NCI-H2107 (cell line): ENCODE measurements at places on chromosomes 6 and 20.
A peak's percentile ranks its signal among the peaks of the same experiment; 100 is the strongest.

DNA sequence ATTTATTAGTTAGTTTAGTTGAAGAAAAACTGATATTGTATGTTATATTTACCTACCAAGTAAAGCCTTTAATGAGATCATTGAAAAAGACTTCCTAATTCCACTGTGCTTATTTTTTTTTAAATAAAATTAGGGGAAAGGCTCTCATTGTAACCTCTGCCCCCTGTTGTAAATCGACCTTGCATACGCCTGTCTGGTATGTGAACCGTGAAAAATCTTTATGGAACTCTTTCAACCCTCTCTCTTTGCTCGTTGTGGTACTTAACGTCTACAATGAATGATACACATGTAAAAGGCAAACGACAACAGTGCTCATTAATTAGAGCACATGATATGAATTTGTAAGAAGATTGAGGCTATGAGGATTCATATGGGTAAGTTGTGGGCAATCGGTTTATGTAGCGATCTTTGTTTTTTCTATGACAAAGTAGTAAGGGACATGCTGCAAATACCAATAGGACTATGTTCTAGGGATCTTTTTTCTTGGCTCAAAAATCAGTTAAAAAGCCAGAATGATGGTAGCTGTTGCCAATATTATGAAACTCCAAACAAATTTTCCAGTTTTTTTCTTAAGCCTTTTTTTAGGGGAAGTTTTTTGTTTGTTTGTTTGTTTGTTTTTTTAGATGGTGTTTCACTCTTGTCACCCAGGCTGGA, 119.0 kb upstream of the MCHR2 start:
- no peak for DNase-seq

DNA sequence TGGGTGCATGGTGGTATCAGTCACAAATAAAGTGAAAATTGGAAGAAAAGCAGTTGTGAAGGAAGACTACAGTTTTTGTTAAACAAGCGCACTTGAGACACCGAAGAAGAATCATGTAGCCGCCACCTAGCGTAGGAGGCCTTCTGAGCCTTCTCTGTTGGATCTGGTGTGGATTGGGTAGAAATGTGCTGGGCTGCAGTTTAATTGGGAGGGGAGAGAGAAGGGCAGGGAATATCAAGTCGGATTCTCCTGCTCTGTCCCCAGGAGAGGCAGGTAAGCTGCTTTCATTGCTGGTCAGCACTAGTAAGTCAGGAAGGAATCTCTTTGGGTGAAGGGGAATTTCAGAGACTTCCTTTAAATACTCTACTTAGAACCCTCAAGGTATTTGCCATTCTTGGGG, 1.2 kb upstream of the FABP7 start:
- DNase-seq = no peak

- no peak for DNase-seq
Measured at GRCh38 chr6:134170844-134171243, 118.4 kb upstream of the SLC2A12 start.

DNA sequence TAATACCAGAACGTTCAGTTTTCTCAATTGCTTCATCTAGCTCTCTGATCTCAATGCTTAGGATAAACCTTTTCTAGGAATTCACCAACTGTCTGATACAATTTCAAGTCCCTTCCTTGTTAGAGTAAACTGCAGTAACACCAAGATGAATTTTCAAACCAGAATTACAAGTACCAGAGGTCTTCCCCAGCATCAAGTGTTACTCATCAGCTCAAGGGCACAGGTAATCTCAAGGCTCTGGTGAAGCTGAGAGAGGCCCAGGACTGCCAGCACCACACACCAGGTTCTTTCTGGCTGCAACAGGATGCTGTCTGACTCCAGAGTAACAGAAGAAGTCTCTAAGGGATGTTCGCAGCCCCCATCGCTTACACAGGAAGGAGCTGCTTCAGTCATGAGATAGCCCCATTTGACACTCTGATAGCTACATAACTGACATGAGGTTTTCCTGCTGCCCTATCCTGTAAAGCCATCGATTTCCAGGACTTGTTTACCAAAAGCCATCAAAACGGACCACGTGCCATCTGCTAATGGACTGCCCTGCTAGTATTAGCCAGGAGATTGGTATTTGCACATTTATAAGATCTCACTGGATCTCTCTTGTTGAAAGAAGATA, 549.4 kb downstream of the UTRN start:
- DNase-seq = no peak

DNA sequence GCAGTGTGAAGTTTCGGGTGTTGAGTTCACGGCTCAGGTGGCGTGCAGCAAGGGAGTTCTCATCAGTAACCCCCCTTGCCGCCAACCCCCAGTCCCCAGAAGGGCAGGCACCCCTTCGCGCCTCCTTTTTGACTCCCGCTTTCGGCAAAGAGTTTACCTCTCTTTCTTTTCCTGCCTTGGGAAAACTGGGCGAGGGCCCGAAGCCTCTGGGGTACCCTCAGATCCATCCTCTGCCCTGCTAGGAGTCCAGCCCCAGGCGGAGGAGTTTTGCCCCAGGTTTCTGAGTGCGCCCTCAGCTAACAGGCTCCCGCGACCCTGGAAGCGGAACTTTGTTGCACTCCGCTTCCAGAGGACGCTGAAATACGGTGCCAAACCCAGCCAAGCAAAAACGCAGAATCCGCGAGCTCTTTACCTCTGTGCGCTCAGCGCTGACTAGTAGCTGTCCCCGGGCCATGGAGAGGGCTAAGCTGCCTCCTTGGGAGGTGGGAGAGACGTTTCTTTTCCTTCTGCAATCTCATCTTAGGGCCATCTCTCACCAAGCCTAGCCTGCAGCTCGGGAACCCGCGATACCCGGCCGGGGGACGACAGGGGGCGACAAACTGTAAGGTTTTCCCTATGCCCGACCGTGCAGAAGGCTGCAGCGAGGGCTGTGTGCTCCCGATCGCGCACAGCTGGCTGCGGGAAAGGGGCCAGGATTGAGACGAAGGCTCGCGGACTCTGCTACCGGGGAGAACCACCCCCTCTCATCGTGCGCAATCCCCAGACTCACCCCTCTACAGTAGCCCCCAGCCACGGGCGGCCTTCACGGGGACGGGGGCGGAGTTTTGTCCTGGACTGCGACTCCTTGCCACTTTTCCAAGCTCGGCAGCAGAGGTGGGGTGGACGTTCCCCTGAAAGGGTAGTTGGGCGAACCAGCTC, 2.7 kb upstream of the PAX1 start:
- DNase-seq = no peak

GRCh38 chr6:137806914-137807682, 60.0 kb upstream of the TNFAIP3 start:
- no peak for DNase-seq

DNA sequence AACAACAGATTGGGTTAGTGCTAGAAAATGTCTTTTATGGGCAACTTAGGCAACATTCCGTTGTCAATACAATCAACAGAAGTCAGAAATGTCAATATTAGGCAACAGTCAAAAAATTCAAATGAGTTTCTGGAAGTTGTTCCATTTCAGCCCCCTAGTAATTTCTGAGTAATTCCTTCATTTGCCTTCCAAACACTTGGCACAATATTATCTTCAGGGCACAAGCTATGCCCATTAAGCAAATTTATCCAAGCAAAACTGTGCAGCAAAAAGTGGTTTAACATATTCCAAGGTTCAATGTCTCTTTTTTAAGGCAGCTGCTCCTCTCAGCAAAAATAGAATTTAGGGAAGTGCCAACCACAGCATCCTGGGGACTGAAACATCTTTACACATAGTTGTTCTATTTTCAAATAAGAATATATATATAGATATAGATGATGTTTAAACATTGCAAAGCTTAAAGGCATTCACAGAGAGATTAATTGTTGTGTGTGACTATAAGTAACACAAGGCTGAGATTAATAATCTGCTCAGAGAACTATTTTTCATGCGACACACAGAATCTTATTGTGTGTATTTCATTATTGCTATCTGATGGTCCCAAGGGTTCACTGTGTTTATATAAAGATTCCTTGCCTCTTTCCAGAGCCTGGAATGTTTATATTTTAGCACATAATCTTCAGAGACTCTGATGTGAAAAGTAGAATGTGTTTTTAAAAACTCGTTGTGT, 75.2 kb upstream of the ADTRP start:
- DNase-seq = no peak

DNA sequence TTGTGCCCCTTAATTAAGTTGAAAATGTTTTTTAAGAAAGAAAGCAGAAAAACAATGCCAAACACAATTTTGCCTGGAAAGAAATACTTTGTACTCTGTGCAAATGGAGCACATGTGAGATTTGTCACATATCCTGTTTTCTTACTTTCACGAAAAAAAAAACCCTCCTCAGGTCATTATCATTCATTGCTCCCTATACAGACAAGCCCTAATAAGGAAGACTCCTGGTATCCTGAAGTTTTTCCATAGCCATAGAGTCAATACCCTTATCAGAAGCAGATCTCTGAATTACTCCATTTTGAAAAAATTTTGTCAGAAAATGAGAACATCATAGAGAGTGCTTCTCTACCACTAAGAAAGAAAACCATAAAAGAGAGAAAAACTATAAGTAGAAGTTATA, 14.0 kb upstream of the NT5E start:
- DNase-seq = no peak

DNA sequence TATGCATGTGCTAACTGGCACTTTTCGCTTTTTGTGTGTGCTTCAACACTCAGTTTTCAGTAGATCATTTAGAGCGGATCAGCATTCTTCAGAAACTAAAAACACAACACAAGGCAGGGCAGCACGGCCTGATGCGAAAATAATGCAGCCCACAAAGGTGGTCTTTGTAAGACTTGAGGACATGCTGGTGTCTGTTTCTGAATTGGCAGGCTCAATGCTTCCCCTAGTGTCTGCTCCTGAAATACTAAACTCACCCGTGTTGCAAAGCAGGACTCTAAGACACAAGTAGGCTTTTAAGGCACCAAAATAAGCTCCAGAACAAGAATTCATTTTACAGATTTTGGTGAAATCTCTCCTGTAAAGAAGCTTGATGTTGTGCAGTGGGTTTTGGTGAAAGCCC, 676.5 kb downstream of the TENT5A start:
- no peak for DNase-seq

DNA sequence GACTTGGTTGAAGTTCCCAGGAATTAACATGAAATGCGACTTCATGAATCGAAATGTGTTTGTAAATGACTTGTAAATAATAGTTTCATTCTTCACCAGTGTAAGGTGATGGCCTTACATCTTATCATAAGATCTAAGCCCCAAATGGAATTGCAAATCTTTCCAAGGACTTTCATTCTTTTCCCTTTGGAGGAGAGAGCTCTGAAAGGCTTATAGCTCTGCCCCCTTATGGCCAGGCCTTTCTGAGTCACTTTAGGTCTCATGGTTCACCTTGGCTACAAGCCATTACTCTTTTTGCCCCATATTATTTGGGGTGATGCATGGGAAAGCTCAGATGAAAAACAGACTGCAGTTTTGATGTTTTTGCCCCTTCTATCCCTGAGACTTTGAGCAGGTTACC, 209.1 kb upstream of the BMP2 start:
- no peak for DNase-seq

- DNase-seq = no peak
Measured at GRCh38 chr6:29617782-29618554, 15.0 kb downstream of the GABBR1 start.

DNA sequence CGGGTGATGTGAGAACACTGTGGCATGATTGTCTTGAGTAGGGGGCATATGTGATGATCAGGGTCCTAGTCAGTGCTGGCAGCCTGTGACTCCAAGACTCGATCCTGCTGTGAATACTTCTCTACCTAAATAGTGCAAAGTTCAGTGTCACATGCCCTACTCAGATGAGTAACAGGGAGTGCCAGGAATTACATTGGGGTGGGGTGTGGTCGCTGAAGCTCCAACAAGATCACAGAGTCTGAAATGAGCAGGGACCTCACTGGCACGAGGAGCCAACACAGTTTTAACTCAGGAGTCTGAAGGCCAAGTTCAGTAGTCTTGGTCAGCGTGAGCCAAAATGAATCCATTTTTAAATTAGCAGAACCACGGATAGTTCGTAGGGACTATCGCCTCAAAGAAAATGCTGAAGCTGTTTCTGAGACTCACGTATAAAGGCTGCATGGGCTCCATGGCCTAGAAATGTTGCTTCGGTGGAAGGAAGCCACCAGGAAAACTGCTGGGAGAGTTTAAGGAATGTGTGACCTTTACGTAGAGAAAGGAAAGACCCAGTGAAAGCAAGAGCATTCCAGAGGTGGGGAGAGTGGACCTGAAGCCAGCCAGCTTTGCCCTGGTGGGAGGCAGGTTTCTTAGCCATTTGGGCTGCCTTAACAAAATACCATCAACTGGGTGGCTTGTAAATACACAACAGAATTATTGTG, 72.2 kb downstream of the RPP40 start:
- DNase-seq = no peak

GRCh38 chr6:47146431-47147174, 104.5 kb upstream of the ADGRF1 start:
- no peak for DNase-seq

DNA sequence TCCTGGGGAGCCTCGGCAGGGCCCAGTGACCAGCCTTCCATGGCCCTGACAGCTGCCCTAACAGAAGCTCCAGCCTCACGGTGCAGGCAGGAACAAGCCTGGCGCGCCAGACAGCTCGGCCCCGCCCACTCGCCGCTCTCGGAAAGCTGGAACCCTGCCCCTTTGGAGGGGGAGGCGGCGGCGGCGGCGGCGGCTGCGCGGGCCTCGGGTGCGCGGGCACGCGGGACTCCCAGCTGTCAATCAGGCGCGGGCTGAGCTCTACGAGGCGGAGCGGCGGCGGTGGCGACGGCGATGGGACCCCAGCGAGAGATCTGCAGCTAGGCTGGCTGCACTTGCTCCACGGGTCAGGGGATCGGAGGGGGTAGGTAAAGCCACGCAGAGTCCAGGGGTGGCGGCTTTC, at the start of gene NRSN1:
NRSN1 (plus strand) TSS at position 236 of the 400 bp plus-strand sequence. CDS start 8,113 bp downstream, outside the sequence.
- DNase-seq = peak; percentile 37

- no peak for DNase-seq
Measured at GRCh38 chr6:28807682-28808280, 116.0 kb downstream of the TRIM27 start.

GRCh38 chr6:169692516-169692915, 9.3 kb downstream of the WDR27 start:
- DNase-seq = no peak

DNA sequence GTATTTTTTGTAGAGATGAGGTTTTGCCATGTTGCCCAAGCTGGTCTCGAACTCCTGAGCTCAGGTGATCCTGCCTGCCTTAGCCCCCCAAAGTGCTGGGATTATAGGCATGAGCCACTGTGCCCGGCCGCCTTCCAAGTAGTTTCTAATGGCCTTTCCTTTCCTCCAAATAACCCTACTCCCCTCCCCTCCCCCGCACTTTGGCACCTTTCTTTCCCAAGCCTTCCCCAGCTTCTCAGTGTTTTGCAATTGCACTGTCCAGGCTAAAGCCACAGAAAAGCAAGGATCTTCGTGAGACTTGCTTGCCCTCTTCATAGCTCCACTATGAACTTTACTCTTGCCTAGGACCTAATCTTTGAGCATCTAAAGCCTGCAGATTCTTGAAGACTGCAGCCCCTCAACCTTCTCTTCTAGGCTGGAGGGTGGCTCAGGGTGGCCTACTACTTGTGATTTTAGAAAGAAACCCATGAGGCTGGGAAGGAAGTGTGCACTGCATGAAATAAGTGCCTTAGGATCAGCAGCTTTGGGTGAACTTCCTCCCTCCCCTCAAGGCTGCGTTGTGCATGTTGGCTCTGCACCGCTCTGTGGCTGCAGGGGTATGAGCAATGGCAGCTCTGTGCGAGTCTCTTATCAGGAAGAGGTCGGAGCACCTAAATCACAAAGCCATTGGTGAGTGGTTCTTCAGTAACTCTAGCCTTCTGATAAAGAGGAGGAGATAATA, 152.4 kb upstream of the SNX9 start:
- DNase-seq = no peak
